Esophagus muscularis mucosa (tissue), 4 donors: ENCODE measurements at places on chromosomes 2 and 18.

GRCh38 chr2:137715731-137716191, 248.5 kb upstream of the HNMT start:
- no peak for DNase-seq

GRCh38 chr2:164847291-164847690, 5.7 kb upstream of the COBLL1 start:
- no peak for DNase-seq

- no peak for DNase-seq
Measured at GRCh38 chr18:68024716-68025115, 508.2 kb upstream of the DSEL start.

GRCh38 chr18:25134861-25135260, 217.1 kb downstream of the ZNF521 start:
- no peak for DNase-seq

DNA sequence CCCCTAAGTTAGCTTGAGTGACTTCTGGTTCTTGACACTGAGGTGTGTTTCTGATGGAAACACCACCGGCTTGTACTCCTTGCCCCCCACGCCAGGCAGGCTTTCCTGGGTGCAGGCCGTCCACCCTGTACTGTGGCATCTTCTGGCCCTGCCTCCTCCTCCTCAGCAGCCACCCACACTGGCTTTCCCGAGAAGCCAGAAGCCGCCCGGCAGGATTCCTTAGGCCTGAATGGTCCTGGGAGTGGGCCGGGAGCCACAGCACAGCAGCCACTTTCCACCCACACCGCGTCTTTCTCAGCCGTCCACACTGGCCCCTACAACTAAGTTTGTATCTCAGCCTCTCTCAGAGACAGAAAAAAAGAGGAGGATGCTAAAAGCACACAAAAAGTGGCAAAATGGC, 2.1 kb upstream of the HSBP1L1 start:
- no peak for DNase-seq

- DNase-seq = no peak
Measured at GRCh38 chr2:70115646-70116442, 28.6 kb downstream of the PCBP1 start.

DNA sequence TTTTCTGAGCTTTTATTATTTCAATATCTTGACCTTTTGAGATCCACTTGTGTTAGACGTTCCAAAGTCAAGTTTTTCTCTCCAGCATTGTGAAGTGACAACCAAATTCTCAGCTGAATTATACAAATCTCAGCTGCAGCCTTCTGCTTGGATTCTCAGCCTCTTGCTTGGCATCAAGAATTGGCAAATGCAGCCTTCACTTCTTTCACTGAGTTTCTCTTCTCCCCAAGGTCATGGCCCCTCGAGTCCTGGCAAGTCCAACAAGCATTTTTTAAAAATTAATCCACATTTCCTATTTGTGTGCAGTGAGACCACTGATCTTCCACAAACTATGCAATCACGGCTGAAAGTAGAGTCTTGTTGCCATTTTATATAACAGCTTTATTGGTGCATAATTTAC, 23.4 kb upstream of the SMIM21 start:
- no peak for DNase-seq

DNA sequence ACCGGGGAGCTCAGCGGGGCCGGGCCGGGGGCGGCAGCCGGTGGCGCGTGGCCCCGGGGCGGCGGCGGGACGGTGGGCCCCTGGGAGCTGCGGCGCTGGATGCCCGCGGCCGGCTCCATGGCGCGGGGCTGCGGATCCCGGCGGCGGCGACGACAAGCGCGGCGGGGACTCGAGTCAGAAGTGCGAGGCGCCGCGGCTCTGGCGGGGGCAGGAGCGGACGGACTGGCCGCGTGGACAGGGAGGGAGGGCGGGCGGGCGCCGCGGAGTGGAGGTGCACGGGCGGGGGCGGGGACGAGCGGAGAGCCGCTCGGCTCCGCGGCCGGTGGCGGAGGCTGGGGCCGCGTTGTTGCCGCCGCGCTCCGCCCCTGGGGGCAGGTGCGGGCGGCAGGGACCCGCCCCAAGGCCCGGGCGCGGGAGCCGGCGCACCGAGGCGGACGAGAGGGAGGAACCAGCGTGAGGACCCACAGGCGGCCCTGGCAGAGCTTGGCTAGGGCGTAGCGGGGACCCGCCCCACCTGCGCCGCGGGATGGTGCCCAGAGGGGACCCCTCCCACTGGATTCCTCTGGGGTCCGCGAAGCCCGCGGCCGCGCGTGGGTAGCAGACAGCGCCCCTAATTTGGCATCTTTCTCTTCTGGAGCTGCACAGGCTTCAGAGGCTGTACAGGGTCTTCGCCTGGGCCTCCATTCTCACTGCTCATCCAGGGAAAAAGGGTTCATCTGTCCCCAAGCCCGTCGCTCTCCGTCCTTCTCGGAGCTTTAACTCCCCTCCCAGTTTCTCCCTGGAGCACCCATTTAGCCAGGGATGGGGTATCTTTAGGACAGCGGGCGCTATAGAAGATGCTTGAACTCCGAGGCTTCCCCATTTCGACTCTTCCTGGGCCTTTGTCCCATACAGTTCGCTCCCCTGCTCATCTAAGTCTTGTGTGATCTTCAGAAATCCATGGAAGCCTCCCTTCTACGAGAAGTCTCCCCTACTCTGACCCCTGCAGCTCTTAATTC, at the start of gene TMEM163:
Gene TMEM163, minus strand, starts transcription at position 184 of the 998 bp plus-strand sequence.
- peak; percentile 84 for DNase-seq

DNA sequence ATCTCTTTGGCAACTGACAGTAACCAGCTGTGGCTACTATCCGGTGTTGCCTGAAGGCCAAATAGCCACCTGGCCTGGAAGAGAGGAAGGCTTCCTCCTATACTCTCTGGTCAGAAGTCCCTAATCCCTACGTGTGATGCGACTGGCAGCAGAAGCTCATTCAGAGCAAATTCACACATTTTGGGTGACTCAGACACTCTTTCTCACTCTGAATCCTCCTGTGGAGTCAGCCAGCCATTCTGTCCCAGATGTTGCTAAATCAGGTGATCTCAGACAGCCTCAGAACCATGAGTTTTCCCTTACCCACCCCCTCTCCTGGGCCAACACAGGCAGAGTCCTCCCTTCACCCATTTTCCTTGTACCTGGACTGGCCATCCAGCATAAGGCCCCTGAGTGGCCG, 34.7 kb downstream of the CFAP53 start:
- DNase-seq = no peak

DNA sequence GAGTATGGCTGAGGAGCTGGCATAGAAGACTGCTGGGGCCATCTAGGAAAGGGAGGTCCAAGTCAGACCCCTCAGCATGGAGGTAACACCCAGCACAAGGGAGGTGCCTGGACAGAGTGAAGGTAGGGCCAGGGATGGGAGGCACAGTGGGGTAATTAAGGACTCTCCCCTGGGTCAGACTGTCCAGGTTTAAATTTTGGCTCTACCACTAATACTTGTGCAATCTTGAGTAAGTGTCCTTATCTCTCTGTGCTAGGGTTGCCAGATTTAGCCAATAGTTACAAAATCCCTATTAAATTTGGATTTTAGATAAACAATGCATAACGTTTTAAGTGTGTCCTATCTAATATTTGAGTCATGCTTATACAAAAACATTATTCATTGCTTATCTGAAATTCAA, 109.5 kb downstream of the LOXHD1 start:
- no peak for DNase-seq

DNA sequence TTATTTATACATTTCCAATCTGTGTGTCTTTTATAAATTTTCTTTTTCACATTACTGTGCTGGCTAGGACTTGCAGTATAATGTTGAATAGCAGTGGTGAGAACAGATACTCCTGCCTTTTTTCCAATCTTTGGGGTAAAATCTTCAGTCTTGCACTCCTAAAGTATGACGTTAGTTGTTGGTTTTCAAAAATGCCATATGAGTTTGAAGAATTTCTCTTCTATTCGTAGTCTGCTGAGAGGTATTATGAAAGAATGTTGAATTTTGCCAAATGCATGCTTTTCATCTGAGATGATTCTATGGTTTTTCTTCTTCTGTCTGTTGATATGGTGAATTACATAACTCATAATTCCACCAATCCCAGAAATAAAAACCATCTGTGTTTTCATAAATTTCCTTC, 335.3 kb upstream of the CHST9 start:
- no peak for DNase-seq

- DNase-seq = no peak
Measured at GRCh38 chr2:234861841-234862735, 89.7 kb upstream of the SH3BP4 start.

DNA sequence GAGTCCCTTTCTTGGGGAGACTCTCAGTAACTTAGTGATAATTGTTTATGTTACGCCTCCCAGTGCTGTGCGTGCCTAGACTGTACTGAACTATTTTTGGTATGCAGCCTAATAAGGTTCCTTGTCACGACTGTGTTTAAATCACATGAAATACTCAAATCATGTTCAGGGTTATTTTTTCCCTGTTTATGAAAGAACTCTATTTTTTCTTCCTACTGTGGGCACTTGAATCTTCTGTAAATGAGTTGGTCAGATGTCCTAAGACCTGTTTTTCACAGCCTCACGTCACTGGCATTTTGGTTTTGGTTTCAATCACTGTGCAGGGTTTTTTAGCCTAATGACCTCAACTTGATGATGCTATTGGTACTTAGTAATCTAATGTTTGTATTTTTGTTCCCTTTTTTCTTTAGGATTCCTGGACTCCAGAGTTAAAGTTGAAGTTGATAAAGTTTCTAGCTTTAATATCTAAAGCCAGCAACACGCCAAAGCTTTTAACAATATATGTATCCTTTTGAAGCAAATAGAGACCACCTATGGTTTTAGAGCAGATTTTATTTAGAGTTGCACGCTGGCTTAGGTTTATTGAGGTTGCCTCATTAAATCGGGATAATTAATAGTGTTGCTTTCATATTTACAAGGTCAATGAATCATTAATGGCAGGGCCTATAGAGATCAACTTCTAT, 24.0 kb downstream of the ARMC9 start:
- no peak for DNase-seq

DNA sequence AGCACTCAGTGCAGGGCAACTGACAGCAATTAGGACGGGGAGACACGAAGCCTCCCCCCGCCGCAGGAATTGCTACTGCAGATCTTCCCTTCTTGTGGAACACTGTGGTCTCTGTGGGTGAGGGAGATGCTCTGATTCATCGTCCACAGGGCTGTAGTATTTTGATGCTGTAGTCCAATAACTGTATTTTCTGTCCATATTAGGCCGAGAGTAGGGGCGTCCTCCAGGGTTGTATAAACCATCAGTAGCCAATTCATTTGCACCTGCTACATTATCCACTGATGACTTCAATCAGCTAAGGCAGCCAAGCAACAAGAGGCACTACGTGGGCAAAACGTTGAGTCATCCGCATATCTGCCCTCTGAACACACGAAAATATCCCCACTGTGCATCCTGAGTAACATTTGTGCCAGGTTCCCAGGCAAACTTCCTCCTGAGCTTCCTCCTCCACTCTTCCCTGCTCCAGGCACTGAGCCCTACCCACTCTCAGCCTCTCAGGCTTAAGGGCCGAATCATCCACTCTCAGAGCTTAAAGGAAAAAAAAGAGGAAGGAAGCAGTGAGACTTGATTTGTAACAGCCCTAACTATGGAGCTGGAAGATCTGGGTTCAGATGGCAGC, 62.1 kb downstream of the LBH start:
- DNase-seq = no peak

DNA sequence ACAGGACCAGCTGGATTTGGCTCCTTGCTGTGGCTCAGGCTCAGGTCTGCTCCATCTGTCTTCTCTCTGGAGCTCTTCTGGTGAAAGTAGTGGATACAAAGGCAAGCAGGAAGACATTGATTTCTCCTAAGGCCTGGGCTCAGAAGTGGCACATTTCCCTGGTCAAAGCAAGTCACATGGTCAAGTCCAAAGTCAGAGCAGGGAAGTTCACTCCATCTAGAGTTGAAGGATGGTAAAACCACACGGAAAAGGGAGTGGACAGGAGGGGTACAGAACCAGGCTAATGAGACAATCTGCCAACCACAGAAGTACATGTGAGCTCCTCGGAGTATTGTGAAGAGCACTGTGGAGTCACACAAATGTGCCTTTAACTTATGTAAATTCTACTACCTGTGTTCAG, 66.1 kb downstream of the MARCO start:
- DNase-seq = no peak

GRCh38 chr18:49813069-49813318, 339 bp downstream of the ACAA2 start:
- DNase-seq = no peak

- DNase-seq = no peak
Measured at GRCh38 chr2:26249625-26250024, 4.9 kb downstream of the HADHB start.

- DNase-seq = no peak
Measured at GRCh38 chr18:77081390-77081778, 51.2 kb downstream of the MBP start.

DNA sequence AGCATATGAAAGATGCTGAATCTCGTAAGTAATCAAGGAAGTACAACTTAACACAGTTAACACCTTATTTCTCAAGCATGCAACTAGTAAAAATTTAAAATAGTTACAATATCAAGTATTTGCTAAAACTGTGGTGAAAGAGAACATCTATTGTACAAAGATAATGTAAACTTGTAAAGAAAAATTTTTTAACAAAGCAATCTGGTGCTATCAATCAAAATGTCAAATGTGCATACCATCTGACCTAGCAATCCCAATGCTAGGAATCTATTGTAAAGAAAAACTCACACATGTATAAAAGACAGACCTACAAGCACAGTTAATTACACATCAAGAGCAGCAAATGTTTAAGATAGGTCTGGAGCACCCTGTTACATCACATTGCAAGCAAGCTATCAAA, 90.1 kb downstream of the SLC66A3 start:
- no peak for DNase-seq

DNA sequence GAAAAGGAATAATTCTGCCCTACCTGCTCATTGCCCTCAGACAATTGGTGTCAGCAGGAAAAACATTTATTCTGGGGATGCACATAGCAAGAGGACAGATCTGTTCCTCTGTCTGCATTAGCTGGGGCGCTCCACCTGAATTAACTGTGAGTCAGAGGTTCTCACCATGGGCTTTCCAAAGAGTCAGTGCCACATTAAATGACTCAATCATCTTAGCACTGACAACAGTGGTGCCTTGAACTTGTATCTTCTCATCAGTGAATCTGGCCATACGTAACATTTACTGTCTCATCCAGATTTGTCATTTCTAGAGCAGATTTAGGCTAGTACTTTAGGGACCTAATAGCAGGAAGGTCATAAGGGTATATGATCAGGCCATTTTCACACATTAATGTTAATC, 358.1 kb upstream of the CRIM1 start:
- DNase-seq = no peak

DNA sequence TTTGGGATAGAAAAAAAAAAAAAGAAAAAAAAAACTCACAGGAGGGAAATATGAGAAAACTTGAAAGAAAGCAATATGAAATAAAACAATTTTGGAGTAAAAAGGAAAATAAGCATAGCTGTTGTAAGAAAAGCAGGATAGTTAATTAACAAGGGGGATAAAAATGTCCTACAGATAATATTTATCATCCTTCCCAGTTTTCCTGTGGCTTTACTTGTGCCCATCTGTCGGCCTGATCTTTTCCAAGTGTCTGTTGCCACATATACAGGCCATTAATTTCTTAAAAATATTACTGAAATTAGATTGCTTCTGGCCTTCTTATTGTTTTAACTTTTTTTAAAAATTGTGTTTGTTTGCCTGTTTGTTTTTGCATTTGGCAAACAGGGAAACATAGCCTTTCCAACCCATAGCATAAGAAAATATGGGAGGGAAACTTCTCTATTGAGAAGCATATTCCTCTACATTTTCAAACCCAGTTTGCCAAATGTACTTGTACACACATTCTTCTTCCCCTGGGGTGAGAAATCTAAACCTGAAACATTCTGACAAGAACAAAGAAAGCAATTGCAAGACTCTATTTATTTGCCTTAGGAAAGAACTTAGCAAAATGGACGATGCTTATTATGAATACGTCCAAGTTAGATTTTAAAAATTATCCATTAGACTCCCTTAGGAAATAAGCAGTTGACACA, 272.3 kb downstream of the CDH20 start:
- DNase-seq = no peak
